Left ventricle myocardium inferior (tissue), 1 donor: ENCODE measurements at places on chromosomes 3 and 15.

GRCh38 chr3:97954228-97954827, 17.9 kb downstream of the RIOX2 start:
- no peak for DNase-seq

- DNase-seq, result no peak
Observed at GRCh38 chr3:160851629-160852210, 95.7 kb downstream of the PPM1L start.

GRCh38 chr15:89101302-89102193, 13.3 kb downstream of the ABHD2 start:
- peak; percentile 68 for DNase-seq

DNA sequence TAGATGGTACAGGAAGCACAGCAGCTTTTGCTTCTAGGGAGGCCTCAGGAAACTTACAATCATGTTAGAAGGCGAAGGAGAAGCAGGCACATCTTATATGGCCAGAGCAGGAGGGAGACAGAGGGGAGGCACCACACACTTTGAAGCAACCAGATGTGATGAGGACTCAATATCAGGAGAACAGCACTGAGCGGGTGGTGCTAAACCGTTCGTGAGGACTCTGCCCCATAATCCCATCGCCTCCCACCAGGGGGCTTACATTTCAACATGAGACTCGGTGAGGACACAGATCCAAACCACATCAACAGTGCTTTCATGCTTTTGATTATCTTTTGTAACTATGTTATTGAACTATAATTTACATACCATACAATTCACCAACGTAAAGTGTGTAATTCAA, 7.6 kb upstream of the TMEM44 start:
- DNase-seq, result no peak
